Hematopoietic multipotent progenitor cell (in vitro differentiated cells): ENCODE measurements at places on chromosomes 1 and 21. TPM values are rescaled to one million over a fixed set of nuclear protein-coding genes. Genes with fewer than 3 reads are reported as not detected.

GRCh38 chr1:228397966-228398365, 8.7 kb downstream of the TRIM11 start:
- DNase-seq = no peak

DNA sequence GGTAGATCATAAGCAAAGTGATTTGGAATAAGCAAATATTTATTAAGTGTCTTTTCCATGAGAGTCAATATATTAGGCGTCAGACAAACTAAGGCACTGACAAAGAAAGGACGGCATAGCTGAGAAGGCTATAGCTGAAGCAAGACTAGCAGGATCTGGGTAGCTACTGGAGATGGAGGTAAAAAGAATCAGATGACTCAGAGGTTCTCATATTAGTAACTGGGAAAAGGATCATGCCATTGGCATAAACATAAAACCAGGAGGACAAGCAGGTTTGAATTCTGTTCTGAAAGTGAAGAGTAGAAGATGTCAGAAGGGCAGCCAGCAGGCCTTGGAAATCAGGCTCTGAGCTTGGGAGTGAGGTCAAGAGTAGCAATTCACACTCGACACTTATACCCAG, 531.9 kb downstream of the PTPRC start:
- no peak for DNase-seq

GRCh38 chr1:172359491-172359999, 60.9 kb upstream of the C1orf105 start:
- DNase-seq = no peak

GRCh38 chr1:226656201-226656600, 82.9 kb downstream of the ITPKB start:
- DNase-seq = no peak

DNA sequence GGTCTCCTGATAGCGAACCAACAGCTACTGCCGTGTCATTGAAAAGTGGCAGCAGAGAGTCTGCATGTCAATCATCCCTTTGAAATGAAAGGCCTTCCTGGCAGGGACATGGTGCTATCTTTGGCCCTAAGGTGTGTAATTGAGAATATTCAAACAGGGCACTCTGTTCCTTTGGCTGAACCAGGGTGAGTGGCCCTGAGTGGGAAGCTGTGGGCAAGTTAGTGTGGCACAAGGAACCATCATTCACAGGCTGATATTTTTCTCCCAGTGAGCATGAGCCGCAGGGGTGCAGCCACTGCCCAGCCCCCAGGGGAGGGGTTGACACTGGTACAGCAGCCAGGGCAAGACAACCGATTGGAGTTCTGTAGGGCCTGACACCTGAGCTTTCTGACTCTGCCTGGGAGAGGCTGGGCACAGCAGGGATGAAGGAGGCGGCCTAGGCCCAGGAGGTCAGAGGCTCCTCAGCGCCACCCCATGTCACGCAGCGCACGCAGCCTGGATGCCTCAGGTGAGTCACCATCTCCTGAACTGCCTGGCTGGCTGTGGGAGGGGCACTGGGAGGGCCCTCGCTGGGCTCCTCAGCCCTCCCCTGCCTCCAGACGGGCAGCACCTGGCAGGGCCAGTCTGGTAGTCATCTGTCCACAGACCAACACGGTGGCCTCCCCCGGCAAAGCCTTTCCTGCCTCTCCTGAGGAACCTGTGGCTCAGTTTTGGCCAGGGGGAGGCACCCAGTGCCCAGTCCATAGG, 13.2 kb downstream of the QSOX1 start:
- no peak for DNase-seq

DNA sequence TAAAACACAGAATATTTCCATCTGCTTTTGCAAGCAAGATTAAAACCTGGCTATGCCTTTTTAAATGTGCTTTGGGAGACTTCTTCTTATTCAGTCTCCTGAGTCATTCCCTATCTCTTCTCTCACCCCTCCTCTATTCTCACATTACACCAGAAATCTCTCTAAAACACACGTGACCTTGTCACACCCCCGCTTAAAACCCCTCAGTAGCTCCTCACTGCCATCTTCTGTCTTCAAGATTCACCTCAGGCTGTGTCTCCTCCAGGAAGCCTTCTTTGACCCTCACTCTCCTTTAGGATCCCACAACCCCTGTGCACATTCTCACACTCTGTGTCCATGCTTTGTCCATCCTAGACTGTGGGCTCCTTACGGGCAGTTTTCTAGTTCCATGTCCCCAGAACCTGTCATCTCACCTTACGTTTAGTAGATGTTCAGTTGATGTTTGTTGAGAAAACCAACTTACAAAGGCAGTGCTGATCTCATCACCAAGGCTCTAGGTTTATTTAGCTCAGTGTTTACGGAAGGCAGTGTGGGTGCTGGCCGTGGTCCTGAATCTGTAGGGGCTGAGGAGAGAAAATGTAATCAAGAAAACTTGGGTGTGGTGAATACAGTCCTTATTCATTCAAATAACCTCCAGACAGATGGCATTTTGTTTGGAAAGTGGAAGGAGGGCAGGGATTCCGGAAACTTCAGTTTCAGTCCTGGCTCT, 143.5 kb downstream of the DMRTA2 start:
- peak; percentile 63 for DNase-seq

DNA sequence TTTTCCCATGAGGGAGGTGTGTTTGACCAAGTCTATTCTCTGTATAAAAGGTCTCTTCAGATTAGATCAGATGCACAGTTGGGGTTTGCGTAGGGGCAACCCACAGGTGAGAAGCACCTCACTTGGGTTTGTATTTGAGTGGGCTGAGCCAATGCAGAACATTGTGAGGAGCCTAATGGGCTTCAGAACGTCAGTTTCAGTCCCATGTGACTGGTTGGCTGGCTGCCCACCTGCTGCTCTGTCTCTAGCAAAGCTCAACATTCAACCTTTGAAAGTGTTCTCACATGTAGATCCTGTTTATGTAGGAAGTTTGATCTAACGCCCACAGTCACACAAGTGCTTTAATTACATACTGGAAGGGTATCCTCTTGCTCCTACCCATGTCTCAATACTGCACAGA, 105.5 kb downstream of the FASLG start:
- DNase-seq = no peak

DNA sequence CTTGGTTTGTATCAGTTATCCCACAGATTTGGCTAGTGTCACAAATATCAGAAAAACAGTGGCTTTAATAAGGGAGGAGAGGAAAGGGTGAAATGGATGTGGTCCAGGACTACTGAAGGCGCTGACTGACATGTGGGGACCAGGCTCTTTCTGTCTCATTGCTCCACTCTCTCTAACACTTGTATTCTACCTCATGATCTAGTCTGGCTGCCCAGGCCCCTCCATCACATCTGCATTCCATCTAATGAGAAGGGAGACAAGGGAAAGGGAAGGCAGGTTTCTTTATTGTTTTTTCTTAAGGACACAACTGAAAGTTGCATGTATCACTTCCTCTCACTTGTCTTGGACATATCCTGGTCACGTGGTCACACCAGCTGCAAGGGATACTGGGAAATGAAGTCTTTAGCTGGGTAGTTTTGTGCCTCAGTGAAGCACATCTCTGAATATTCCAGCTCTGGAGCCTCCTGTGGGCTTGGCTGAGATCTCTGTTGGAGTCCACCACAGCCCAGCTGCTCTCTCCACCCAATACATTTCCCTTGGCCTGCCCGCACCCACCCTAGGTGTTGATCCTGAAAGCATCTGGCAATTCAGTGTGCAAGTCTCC, 42.0 kb upstream of the PADI2 start:
- DNase-seq = peak; percentile 13

DNA sequence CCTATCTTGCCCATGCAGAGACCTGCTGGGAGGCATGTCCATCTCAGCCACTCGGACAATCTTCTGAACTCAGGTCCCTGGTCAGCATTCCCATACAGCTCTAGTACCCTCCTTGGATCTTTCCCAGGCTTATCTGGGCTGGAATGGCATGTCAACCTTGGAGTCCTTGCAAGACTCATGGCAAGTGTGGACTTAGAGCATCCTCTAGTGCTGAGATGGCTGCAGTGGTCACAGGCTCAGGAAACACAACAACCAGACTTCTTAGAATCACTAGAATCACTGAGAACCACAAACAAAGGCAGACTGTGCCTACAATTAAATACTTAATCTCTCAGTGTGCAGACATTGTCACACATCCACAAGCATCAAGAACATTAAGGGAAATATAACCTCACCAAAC, 73.1 kb upstream of the TSHB start:
- no peak for DNase-seq

- no peak for DNase-seq
Measured at GRCh38 chr1:94542088-94542870, 720 bp upstream of the F3 start.

DNA sequence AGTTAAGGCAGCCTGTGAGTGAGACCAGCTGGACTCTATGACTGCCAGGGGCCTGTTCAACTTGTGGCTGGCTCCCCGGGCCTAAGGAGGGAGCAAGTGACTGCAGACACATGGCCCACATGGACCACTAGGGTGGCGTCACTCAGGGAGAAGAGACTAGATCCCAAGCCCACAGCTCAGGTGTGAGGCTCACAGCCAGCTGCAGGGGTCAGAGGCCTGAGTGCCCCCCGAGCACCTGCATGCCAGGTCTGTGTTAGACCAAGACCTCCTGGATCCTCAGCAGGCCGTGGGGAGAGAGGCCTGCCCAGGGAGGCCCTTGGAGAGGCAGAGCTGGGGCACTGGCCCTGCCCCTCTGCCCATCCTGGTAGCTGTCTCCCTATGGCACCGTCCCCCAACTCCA, 142.4 kb upstream of the RUNX3 start:
- no peak for DNase-seq

- no peak for DNase-seq
Measured at GRCh38 chr1:110529011-110529410, 10.0 kb upstream of the KCNA10 start.

DNA sequence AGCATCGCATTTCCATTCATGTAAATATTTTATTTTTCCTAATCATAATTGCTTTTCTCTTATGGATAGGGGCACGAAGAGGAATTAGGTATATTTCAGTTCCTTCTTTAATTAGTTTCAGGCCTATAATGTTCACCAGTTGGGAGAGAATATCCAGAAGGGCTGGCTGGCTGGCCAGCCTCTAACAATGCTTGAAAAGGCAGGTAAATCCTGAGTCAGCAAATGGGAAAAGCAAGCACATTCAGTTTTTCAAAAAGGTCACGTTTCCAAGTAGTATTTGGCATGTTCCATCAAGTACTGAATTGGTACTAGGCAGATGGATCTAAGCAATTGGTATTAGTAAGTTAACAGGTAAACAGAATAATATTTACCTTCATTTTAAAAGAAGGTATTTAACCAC, 8.0 kb downstream of the RAB29 start:
- no peak for DNase-seq

DNA sequence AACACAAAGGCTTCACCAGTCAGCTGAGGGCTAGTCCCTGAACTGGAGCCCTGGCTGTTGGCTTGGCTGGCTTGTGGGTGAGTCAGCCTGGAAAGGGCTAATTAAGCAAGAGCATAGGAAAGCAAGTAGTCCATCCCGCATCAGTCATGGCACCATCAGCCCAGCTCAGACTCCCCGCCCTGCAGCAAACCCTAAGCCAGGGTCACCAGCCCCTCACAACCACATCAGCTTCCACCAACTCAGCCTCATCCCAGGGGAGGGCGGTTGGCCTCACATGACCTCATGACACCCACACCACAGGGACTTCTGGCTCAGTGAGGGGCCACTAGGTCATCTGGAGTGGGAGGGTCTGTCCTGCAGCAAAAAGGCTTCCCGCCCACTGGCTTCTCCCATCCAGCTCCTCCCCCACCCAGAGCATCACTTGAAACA, 7.0 kb upstream of the SPATC1L start:
- no peak for DNase-seq

GRCh38 chr1:74773582-74773981, 40.6 kb downstream of the TYW3 start:
- no peak for DNase-seq

DNA sequence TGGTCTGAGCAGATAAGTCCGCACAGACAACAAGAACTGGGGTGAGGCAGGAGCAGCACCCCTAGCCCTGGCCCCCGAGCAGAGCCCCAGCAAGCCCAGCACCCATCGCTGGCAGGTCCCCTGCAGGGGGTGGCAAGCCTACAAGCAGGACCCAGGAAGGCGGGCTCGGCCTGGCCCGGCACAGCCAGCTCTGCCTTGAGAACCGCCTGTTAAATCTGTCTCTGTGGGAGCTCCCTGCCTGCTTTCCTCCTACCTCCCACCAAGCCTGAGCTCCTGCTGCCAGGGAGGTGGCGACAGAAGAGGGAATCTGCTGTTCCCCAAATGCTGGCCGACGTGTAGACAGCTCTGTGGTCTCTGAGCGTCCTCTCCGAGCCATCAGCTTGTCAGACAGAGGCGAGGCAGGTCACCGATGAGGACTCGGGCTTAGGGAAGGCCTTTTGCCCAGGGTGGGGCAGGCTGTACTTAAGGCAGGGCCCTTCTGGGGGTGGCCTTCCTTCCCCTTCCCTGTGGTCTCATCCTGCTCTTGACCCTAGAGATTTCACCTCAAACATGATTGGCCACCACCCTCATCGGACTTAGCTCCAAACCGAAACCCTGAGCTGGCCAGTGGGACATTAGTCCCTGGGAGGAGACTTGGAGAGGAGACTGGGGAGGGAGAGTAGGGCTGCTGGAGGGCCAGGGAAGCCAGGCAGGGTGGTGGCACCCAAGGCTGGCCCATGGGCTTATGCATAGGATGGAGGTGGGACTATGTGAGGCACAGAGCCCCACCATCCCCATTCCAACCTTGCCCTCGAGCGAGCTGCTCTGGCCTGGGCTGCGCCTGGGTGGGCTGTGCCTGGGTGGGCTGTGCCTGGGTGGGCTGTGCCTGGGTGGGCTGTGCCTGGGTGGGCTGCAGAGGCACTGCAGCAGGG, 7.7 kb downstream of the SELENON start:
- DNase-seq = no peak

DNA sequence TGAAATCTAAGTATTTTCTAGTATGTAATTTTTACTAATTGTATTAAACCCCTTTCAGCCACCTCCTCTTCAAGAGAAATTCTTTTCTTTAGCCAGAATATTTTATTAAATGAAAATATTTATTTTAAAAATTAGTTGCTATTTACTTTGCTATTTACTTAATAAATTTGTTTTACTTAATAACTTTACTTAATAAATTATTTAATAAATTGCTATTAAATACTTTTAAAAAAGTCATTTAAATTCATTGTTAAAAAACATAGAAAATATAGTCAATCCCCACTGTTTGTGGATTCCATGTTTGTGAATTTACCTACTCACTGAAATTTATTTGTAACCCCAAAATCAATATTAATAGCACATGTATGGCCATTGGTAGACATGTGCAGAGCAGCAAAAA, 105.6 kb downstream of the ATP1B1 start:
- no peak for DNase-seq

DNA sequence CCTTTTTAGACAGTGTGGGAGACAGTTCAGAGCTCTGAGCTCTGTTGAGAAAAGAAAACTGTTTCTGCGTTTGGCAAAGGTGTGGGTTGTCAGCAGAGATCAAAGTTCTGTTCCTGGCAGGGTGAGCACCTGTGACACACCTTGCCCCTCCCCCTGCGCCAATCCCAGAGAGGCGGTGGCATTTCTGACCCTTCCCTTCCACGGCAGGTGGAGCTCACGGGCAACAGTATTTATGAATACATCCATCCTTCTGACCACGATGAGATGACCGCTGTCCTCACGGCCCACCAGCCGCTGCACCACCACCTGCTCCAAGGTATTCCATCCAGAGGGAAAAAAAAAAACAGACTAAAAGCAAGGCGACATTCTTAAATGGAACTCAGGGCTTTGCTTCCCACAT, 20.7 kb downstream of the SIM2 start:
- DNase-seq = no peak

- DNase-seq = no peak
Measured at GRCh38 chr1:67713057-67713846, 28.3 kb downstream of the GADD45A start.

Gene ATAD3C
- 1.3 TPM for total RNA-seq

Gene FOXD3
- not detected for total RNA-seq

Gene LPAR3
- total RNA-seq = 0.27 TPM

Gene SLC2A5
- total RNA-seq = 63.8 TPM

Gene PTPN22
- total RNA-seq = 7.5 TPM

Gene CTH
- 3.0 TPM for total RNA-seq

Gene FCMR
- total RNA-seq = 15.1 TPM

Gene OR2L3
- total RNA-seq = 1.6 TPM

Gene S1PR1
- total RNA-seq = 9.4 TPM
